Uterus (tissue), 4 donors: ENCODE measurements at places on chromosomes 6 and 20. TPM values are rescaled to one million over a fixed set of nuclear protein-coding genes. Genes with fewer than 3 reads are reported as not detected.

The ADGRG6 gene
- total RNA-seq: 23.8 TPM

The PHACTR1 gene
- total RNA-seq: 2.4 TPM

The TMEM74B gene
- 2.0 TPM for total RNA-seq

The TP53TG5 gene
- 1.9 TPM for total RNA-seq

The TOX2 gene
- not detected for total RNA-seq

The NFATC2 gene
- 11.9 TPM for total RNA-seq

The MCCD1 gene
- not detected for total RNA-seq

The C20orf204 gene
- 1.9 TPM for total RNA-seq

The SPAG4 gene
- total RNA-seq: 8.4 TPM

The ADGRB3 gene
- 8.7 TPM for total RNA-seq

The LY6G6D gene
- total RNA-seq: 2.0 TPM

The ARFGEF3 gene
- total RNA-seq: 3.0 TPM

The FGD2 gene
- 10.3 TPM for total RNA-seq

The TSPO2 gene
- not detected for total RNA-seq

The SLC22A1 gene
- 0.35 TPM for total RNA-seq

The SAMD5 gene
- 31.7 TPM for total RNA-seq

The CD2AP gene
- total RNA-seq: 14.7 TPM

The KCNK17 gene
- total RNA-seq: not detected

The HDGFL1 gene
- total RNA-seq: not detected

The ID4 gene
- 147 TPM for total RNA-seq

The SOBP gene
- total RNA-seq: 14.7 TPM

The UFL1 gene
- total RNA-seq: 12.0 TPM

The CYB5R4 gene
- total RNA-seq: 9.4 TPM

The SRSF12 gene
- 12.7 TPM for total RNA-seq

The HLA-DPB1 gene
- 108 TPM for total RNA-seq

The C20orf141 gene
- not detected for total RNA-seq
